ENCODE measurements at places on chromosomes 5 and 9. TPM values are rescaled to one million over a fixed set of nuclear protein-coding genes. Genes with fewer than 3 reads are reported as not detected.

DNA sequence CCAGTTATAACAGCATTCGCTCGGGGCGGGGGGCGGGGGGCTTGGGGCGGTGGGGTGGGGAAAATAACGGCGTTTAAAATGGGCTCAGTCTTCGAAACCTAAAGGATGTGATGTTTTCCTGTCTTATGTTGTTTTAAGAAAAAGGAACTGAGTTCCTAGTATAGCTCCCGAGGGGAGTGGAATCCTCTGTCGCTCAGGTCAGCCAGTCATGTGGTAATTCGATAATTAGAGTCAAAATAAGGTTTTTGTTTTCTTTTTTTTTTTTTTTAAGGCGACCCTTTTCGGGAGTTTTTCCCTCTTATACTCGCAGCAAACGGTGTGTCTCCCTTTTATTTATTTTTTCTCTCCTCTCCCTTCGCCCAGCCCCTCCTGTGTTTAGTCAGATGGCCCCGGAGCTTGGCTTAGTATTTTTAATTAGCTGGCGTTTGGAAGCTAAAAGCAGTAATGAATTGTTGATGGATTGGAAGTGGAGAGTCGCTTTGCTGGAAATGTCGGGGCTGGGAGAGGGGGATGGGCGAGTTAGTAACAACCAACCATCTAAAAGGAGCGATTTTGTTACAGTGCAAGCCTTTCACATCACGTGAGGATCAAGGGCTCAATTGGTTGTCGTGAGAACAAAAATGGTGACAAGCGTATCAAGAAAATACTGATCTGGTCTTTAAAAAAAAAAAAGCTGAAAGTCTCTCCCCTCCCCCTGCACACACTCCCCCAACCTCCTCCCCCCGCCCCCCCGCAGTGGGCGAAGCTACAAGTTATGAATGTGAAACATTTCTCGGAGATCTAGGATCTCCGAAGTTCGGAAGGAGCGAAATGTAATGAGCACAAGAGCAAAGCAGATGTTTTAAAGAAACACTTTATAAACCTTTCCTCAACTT lies 714 bp upstream of the ZNF608 start:
- peak; percentile 81 for DNase-seq

DNA sequence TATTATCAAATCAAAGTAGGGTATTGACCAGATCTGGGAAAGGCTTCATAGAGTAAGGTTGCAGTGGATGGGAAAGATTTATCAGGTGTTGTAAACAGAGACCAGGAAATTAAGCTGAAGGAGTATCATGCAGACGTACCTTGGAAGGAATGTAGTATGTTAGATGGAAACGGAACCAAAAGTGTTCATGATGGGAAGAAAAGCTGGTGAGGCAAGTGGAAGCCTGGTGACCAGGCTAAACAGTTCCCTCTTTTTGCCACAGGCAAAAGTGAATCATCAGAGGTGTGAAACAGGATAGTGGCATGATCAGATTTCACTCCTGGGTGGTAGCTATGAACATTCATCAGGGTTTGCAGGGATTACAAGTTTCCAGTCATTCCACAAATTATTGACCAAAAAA lies 780.1 kb upstream of the DMAC1 start:
- no peak for DNase-seq

GRCh38 chr5:177445052-177445916 lies 1.3 kb upstream of the PRR7 start:
- DNase-seq = no peak

- DNase-seq = no peak
Measured at GRCh38 chr5:146213210-146213826, 9.9 kb downstream of the RBM27 start.

- DNase-seq = no peak
Measured at GRCh38 chr5:150630461-150631325, 9.8 kb upstream of the SYNPO start.

GRCh38 chr5:113660206-113660605 lies 146.7 kb downstream of the YTHDC2 start:
- DNase-seq = no peak

- DNase-seq = no peak
Measured at GRCh38 chr9:99222416-99223270, 561 bp downstream of the SEC61B start.

GRCh38 chr5:24606971-24607370 lies 37.8 kb downstream of the CDH10 start:
- no peak for DNase-seq

GRCh38 chr5:78591972-78592700 lies 56.4 kb downstream of the LHFPL2 start:
- no peak for DNase-seq

DNA sequence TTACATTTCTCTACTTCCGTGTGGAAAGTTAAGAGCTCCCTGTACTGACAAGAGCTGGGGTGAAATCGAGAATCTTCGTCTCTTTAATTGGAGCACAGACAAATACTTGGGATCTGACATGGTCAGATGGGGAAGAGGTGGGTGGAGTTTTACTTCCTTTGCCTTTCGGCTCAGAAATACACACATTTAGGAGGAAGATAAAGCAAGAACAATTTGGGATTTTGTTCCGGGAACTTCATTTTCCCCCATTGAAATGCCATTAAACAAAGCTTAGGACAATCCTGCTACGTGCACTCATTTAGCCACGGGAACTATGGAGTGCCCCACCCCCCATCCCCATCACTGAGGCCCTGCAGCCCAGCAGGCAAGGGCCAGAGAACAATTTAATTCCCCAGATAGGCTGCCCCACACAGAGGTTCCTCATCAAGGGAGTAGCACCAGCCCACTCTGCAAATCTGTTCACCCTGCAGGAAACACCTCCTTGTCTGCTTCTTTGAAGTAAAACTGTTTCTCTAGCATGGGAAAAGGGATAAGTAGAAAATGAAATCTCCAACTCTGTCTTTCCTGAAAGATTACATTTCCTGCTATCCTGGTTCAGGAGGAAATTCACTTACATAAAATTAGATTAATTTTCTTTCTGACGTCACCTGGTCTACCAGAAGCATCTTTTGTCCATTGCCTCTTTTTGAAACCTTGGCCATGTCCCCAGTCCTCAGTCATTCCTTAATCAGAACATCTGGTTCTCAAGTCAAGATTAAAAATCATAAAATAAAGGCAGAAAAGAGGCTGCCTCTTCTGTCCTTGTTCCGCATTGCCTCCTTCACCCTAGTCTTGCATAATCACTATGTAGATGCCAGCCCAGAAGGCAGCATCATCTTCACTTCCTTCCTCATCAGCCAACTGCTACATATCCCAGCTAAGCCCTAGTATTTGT lies 206.4 kb downstream of the ENC1 start:
- no peak for DNase-seq

DNA sequence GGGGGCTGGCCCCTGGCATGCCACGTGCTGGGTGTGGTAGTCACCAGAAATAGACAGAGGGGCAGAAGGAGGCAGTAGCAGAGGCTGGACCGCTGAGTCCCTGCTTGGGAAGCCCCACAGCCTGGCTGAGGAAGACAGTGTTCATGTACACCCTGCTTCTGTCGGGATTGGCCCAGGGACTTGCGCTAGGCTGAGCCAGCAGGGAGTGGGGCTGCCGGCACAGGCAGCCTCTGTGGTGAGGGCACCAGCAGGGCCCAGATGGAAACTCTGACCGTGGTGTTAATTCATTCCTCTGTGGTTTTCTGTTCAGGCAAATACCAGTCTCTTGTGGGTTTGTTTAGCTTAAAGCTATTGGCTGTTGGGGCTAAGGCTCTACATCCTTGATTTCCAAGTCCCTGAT lies 108.6 kb upstream of the RAD23B start:
- no peak for DNase-seq

DNA sequence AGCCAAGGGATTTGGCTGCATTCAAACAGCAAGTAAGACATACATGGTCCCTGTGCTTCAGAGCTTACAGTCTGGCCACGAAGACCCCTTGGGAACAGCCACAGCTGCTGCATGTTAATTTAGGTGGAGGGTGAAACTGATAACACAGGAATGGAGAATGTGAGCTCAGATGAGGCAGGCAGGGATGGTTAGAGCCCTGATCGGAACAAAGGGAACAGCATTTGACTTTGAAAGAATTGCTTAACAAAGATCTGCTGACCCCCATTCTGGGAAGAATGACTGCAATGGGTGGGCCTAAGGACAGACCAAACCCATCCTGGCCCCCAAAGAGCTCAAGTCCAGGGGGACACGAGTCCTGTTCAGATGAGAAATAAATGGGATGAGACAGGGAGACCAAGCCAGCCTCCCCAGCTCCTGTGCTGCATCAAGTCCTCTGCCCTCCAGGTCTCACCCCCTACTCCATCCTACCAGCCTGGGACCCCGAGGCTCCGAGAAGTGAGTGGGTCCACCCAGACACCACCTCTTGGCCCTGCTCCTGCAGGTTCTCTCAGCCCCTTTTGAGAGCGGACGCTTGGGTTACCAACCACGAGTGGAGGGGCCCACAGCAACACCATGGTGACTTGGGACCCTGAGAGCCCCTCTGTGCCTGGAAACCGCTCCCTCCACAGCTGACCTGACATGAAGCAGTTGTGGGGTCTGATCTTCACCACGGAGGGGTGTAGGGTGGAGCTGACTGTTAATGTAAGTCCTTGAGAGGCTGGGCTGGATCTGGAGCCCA lies 50.8 kb downstream of the OLFM1 start:
- DNase-seq = peak; percentile 54

DNA sequence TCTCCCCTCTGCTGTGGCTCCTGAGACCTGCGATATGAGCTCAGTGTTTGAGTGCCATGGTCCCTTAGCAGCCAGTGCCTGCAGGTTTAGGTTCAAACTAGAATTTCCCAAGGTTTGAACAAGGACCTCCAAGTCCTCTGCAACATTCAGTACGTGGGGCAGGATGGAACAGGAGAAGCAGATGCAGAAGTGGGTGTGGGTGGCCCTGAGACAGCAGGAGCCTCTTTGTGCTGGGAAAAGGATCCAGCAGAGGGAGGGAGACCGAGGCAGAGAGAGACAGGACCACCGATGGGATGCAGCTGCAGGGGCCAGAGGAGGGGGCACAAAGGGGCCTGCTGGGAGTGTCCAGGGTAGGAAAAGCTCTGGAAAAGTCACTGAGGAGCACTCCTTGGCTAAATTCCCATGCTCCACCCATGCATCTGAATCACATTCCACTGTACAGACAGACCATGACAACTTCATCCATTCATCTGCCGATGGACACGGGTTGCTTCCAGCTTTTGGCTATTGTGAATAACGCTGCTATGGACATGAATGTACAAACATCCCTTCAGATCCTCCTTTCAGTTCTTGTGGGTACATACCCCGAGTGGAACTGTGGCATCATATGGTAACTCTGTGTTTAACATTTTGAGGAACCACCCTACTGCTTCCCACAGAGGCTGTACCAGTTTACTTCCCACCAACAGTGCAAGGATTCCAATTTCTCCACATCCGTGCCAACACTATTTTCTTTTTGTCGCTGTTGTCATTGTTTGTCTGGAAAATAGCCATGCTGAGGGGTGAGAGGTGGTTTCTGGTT lies 26.7 kb upstream of the SUSD3 start:
- DNase-seq = no peak

DNA sequence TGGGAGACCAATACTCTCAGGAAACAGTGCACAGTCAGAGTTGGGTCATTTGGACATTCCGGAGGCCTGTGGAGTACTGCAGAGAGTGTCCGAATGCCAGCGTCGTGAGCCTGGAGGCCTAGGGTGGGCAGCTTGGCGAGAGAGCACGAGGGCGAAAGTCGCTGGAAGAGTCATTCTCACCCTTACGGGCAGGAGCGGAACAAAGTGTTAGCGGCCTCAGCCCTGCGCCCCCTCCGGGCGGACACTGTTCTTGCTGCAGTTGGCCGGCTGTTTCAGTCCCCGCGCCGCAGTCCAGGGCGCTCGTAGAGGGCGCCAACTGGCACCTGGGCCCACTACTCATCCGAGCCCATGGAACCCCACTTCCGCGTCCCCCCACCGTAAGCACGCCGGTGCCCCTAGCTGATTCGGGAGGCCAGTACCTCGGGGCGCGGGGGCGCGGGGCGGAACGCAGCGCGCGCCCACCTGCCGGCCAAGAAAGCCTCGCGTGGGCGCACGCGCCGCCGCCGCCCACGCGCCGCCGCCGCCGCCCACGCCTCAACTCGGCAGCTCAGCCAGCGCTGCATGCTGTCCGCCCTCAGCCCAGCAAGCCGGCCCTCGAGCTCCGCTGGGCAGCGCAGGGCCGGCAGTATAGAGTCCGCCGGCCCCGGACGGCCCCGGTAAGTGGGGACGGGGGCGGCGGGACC lies 99.7 kb upstream of the CCL21 start:
- DNase-seq = no peak

DNA sequence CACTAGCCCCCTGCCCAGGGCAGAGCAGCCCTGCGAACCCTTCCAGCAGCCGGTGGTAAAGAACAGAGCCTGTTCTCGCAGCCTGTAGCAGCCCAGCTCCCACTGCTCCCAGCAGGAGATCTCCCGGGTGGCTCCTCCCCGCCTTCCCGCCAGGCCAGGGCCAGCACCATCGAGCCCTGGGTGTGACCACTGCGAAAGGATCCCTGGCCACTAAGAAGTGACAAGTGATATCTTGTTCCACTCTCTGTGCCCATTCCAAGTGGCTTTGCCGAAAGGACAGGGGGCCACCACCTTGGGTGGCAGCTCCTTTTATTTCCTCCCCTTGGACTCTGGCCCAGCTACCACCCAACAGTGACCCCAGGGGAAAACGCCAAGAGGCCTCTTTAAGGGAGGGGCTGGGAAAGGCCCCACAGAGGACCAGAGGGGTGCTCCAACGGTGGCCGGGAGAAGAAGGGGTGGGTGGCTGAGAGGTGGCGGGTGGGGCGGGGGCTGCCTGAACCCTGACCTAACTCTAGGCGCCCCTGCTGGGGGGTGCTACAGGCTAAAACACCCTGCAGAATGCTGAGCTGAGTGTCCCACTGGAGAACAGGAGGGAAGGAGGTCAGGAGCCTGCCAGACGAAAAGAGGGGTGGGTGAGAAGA lies 1.6 kb downstream of the NACC2 start:
- no peak for DNase-seq

- DNase-seq = no peak
Measured at GRCh38 chr5:52840277-52841050, 52.7 kb downstream of the ITGA1 start.

- DNase-seq = no peak
Measured at GRCh38 chr5:60686157-60686556, 13.8 kb downstream of the DEPDC1B start.

GRCh38 chr5:135894276-135894675 lies 1.4 kb downstream of the IL9 start:
- no peak for DNase-seq

GRCh38 chr5:80238778-80239679 lies 16.8 kb downstream of the SERINC5 start:
- no peak for DNase-seq

DNA sequence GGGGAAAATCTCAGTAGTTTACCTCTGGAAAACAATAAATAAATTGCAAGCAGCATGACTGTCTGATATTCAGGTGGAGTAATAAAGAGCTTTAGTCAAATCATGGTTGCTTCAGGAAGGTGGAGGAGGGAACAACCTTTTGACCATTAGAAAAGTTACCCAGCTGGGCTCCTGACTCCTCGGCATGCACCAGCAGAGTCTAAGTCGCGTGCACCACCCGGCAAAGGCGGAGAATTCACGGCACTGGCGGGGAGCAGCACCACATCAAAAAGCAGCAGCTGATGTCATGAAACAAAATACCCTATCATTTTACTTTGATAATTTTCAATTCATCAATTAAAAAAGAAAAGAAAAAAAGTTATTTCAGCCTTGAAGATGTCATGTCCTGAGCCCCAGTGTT lies 34.6 kb downstream of the EBF1 start:
- DNase-seq = no peak

- peak; percentile 6 for DNase-seq
Measured at GRCh38 chr5:135207866-135208265, 173.8 kb upstream of the PITX1 start.

Gene CPLANE1
- 18.7 TPM for total RNA-seq

Gene GRXCR2
- not detected for total RNA-seq

Gene SVEP1
- total RNA-seq = 88.1 TPM

Gene FAM153A
- total RNA-seq = 4.3 TPM

Gene CTSV
- 0.43 TPM for total RNA-seq

Gene SLC28A3
- 1.6 TPM for total RNA-seq

Gene IRF1
- 59.5 TPM for total RNA-seq

Gene SYNPO
- 151 TPM for total RNA-seq
